Tibial artery (tissue), 4 donors: ENCODE measurements at places on chromosomes 7 and 10.

GRCh38 chr10:63664341-63664885 is 143.2 kb downstream of the REEP3 start:
- H3K27me3 ChIP-seq, result no peaks in the 10 kb centered on the region
- H3K4me3 ChIP-seq, result no peak overlapping the region
- DNase-seq, result no peak
- no peaks in the 10 kb centered on the region for H3K36me3 ChIP-seq
- no peak overlapping the region for H3K27ac ChIP-seq

DNA sequence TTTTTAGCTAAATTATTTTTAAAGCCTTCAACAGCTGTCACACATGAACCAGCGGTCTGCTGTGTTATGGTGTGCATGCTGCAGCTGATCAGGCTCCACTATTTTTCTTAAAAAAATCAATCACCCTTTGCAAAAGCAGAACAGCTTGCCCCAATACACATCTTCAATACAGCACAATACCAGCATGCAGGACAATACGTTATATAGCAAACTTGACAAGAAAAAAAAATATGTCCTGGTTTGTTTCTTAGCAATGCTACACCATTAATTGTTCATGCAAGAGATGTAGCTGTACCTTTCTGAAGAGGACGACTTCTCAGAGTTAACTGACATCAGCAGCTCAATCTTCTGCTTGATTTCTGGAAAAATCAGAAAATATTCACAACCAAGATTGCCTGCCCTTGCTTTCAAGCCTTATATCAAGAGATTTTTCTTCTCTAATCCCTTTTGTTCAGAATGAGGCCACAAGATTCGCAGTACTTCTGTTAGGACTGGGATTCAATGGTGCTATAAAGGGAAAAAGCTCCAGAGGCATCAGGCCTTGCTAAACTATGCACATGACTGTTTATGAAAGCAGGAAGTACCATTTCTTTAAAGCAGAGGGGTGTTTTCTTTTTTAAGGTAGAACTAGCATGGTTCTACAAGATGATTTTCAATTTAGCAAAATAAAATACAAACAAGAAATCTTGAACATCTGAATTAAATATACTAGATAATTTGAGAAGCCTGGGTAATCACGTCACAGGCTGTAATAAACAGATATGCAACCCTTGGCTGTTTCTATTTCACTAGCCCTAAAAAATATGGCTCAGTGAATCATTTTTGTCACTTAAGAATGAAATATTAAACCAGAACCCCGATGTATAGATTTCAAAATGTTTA is 120.0 kb downstream of the SRPK2 start:
- DNase-seq, result no peak
- peak overlapping the region; percentile 44 for H3K4me3 ChIP-seq
- peaks cover 29% of the 10 kb centered on the region for H3K4me1 ChIP-seq
- H3K36me3 ChIP-seq, result no peaks in the 10 kb centered on the region
- H3K27me3 ChIP-seq, result no peaks in the 10 kb centered on the region
- H3K27ac ChIP-seq, result peak overlapping the region; percentile 85

DNA sequence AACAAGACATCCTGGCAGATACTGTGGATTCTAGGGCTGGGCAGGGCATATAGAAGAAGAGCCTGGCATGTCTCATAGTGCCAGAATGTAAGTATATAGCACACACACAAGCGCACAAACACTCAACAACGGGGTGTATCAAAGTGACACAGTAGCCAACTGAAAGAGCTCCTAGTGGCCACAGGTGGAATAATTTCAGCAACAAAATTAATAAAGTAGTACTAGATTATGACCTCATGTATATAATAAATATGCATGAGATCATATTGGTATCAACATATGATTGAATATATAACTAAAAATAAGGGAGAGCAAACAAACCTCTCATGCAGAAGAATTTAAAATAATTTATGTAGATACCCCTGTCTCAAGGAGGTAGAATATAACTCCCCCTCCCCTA is 72.4 kb upstream of the CXCL12 start:
- H3K36me3 ChIP-seq, result no peaks in the 10 kb centered on the region
- H3K4me3 ChIP-seq, result no peak overlapping the region
- no peaks in the 10 kb centered on the region for H3K27me3 ChIP-seq
- no peaks in the 10 kb centered on the region for H3K4me1 ChIP-seq
- H3K27ac ChIP-seq, result no peak overlapping the region

- no peaks in the 10 kb centered on the region for H3K27me3 ChIP-seq
- no peak overlapping the region for H3K4me3 ChIP-seq
- DNase-seq, result no peak
These were observed 106.5 kb downstream of the ARHGAP12 start for GRCh38 chr10:31822150-31822549.

- H3K27me3 ChIP-seq, result no peaks in the 10 kb centered on the region
- no peak for DNase-seq
- no peaks in the 10 kb centered on the region for H3K36me3 ChIP-seq
These were observed 3.2 kb downstream of the SFRP5 start for GRCh38 chr10:97768322-97769315.
